ENCODE measurements at places on chromosomes 16 and 17.

DNA sequence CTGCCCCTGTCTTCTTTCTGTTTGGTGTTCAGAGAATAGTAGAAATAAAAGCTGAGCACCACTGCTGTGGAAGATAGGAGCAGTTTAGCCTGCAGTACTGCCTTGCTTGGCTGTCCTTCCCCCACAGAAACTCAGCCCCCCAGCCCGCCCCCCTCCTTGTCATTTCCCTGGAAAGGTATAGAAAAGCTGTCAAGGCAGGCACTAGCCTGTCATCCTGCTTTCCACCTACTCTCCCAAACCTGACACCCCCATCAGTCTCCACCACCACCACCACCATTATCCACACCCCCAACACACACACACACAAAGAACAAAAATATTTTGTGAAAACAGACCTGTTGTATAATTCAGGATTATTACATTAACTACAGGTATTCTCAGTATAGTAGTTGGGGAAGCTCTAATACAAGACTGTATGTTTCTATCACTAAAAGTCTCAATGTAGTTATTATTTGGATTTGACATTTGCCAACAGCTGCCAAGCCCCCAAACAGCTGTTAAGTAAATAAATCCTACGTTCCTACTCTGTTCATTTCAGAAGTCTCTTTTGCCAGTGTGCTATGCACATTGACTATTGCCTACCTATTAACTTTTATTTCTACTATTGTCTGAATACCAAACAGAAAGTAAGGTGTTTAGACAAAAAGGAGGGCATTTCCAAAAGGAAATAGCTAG, 128.8 kb downstream of the CYB561 start:
- DNase-seq: no peak

DNA sequence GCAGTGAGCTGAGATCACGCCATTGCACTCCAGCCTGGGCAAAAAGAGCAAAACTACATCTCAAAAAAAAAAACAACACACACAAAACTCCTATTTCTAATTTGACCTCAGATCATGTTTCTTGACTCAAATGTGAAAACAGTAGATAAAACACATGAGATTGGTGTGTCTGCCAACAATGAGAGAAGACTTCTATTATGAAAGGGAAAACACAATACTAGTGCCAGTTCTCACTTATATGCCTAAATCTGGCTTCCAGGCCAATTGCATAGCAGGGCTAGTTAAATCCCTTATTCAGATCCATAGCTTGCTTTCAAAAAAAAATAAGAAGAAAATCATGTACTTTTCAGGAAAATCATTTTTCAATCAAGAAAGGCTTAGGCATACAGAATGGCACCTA, 39.4 kb downstream of the AP1G1 start:
- no peak for DNase-seq

DNA sequence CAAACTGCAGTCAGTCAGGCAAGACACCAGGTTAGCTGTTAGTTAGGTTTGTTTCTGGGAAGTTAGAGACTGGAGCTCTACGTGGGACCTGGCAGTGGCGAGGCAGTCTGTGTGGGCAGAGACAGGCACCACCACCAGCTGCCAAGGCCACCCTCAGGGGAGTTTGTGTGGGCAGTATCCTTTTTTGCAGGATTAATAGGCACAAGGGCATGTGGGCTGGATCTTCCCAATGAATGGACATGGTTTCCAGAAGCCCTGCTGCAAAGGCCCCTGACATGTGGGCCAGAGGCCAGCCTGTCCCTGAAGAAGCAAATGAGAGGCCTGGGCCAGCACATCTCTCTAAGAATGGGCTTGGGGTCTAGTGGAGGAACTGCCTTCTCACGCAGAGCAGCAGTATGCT, 19.2 kb upstream of the SREBF1 start:
- DNase-seq: no peak

DNA sequence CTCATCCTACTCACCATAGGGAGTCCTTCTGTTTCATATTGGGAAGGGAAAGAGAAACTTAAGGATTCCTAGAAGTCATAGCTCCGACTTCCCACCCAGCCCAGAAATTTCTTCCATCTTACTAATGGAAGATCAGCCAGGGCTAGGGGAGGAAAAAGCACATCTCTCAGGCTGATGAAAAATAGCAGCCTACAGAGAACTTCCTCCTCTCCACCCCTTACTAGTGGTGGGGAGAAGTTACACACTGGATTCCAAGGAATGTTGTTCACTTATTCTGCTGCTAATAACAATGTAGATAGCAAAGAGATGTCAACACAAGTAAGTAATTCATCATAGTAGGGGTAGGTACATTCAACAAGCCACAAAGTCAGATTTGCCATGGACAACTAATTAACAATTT, 94.4 kb downstream of the SPACA3 start:
- DNase-seq: no peak

DNA sequence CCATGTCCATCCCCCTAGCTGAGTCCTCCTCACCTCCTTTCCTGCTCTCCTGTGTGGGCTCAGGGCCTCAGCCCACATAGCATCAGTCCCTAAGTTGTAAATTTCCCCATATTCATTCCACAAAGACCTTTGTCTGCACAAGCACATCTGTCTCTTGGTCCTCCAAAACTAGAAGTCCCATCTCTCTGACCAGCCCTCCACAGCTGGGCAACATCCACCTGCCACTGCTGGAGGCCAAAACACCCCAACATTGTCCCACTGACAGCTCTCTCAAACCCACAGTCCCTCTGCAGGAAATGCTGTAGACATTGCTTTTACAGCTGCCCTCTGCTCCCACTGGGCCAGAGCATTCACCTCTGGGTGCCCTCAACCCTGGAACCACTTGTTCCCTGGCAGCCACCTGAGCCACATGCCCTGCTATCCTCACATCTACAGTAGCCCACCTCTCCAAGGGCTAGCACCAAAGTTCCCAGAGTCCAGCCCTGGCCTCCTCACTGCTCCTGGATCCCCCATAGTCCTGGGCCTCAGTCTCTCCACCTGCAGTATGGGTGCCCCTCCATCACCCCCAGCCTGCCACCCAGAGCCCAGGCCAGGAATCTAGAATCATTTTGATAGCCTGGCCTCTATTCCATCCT, 1722.7 kb downstream of the TP53TG3F start:
- DNase-seq: no peak

DNA sequence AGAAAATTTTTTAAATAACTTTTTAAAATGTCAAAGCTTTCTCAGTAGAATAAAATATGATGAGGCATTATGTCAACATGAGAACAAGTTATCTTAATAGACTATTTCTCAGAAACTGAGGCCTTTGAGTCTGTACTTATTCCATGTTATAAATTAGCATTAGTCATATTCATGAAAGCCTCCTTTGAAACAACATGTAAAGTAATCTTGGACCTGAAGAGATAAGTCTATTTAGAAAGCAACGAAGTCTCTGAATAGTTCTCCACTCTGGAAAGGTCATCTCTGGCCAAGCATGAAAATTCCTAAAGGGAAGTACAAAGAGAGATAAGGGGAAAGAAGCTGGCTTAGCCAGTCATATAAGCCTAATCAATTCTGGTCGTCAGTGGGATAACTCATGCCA, 150.8 kb downstream of the CYB561 start:
- DNase-seq: no peak

DNA sequence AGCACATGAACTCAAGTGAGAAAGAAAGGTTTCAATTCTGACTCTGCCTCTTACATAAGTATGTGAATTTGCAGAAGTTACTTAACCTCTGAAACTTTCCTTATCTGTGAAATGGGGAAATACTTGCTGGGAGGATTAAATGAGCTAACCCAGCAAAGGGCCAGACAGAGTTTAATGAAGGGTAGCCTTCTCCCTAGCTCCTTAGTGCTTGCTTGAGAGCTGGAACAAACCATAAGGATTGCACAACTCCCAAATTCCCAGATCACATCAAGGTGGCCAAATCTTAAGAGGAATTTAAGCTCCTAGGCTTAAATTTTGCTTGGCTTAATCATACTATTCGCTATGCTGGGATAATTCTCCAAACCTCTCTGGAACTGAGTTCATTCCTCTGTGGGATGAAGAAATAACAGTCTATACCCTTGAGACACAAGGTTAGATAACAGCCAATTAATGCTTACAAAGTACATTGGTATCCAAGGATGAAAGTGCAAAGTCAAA, 11.8 kb upstream of the WSB1 start:
- DNase-seq: no peak
